NCI-H2171 (cell line): ENCODE measurements at places on chromosomes 4 and X.

DNA sequence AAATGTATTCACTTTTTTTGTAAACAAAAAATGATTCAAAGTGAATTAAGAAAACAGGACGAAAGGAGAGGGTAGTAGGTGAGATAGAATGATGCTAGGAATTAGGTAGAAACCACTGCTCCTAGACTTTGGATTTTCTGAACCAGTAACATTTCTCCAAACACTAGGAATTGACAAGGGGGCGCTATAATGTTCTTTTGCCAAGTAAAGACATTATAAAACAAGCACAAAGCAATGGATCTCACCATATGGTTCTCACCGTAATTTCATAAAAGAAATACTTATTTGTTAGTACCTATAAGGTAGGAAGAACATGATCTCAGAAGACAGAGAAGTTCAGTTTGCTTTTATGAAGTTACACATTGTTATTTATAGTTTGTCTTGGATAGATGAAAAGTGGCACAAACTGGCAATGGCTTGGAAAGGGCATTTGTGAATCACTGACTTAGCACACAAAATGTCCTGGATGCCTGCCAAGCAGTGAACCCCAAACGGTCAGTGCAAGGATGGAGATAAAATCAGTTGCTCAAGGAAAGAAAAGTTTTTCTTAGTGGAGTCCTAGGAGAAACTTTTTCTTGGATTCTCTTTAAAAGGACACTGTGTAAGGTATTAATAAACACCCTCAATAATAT, 8.1 kb upstream of the TBC1D1 start:
- no peak for DNase-seq

DNA sequence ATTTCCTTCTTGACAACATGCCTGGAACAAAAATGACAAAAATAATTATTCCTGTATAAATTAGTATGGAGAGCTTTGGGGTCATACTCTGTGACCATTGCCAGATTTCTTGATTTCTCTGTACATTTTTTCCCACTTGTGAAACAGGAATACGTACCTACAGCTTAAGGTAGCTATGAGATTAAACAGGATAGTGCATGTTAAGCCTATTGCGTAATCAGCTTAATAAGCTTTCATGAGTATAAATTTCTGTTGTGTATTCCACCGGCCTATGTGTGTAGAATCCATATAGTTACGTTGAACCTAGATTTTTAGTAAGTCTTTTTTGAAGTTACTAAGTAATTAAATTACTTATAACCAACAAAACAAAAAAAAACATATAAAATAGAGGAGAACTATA, 334.9 kb downstream of the DCTD start:
- no peak for DNase-seq

DNA sequence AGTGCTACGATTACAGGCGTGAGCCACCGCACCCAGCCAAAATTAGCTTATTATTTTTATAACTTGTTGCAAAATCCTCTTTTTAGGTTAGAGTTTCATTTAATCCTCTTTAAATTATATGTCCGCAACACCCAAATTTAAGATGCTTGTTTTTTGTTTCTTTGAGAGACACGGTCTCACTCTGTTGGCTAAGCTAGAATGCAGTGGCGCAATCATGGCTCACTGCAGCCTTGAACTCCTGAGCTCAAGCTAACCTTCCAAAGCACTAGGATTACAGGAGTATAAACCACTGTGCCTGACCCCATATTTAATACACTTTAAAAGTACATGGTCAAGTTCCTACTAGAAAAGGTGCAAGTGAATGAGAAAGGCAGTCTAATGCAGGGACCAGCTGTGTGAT, 2.2 kb downstream of the RBBP7 start:
- no peak for DNase-seq

DNA sequence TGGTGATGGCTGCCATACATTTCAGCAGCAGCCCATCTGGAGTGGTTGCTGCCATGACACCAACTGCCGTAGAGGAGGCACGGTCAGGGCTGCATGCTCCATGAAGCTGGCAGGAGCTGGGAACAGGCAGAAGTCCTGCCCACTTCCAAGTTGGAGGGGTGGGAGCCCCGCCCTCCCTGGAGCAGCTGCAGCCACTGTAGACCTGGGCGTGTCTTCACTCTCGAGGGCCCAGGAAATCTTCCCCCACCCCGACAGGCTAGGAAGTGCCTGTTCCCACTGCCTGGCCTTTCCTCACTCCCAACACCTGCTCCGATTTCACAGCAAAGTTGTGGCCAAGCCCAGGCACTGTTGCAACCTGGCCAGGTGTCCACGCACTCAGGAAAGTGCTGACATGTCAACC, 42.3 kb downstream of the NALF2 start:
- DNase-seq = no peak

GRCh38 chr4:122662701-122663100, 41.8 kb upstream of the IL21 start:
- no peak for DNase-seq

- no peak for DNase-seq
These were observed 28.3 kb downstream of the SEPTIN11 start for GRCh38 chr4:76977736-76978350.

- DNase-seq = no peak
These were observed 380.5 kb downstream of the IDS start for GRCh38 chrX:149124526-149125108.

- no peak for DNase-seq
These were observed 684.9 kb upstream of the MAGEB2 start for GRCh38 chrX:29530501-29530900.

GRCh38 chr4:20430259-20430941, 178.7 kb downstream of the SLIT2 start:
- no peak for DNase-seq

DNA sequence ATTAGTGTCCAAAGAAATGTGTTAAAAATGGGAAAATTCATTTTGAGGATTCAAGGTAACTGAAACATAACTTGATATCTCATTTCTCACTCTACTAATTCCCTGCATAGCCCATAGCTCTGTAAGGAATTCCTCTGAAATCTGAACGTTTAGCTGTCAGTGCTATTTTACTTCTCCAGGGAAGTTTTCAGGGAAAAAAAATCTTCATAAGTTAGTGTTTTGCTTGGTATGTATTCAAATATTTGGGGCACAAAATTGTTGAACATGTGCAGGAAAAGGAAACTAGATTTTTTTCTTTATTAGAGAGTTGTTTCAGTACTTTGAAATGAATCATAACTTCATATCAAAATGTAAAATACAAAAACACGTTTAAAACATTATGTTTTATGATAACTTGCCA, 891.4 kb downstream of the CENPC start:
- no peak for DNase-seq

DNA sequence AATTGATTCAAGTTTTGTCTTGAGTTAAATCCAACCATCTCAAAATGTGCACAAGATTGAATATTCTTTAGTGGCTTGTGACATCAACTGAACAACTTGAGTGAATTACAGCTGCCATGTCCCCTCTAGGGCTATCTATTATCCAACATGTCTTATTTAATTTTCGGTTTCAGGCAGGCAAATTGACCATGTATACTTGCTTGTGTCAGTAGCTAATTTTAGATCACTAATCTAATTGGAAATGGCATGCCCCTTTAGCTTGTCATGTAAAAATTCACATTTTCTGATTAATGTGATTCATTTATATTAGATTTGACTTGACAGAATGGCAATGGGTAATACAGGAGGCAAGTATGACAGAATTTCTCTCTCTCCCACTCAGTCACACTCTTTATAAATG, 93.2 kb upstream of the NR0B1 start:
- DNase-seq = no peak

DNA sequence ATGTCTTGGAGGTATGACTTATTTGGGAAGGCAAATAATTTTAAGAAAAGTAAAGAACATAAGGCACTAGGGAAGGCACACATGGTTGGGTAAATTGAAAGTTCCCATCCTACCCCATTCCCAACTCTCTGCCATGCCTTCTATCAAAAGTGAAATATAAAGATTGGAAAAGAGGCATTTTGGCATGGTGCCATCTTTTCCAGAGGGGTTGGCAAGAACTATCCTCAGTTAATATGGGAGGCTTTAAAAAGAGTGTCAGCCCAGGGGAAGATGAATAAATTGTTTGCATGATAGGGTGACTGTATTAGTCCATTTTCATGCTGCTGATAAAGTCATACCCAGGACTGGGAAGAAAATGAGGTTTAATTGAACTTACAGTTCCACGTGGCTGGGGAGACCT, 150.8 kb upstream of the BOD1L1 start:
- DNase-seq = no peak

DNA sequence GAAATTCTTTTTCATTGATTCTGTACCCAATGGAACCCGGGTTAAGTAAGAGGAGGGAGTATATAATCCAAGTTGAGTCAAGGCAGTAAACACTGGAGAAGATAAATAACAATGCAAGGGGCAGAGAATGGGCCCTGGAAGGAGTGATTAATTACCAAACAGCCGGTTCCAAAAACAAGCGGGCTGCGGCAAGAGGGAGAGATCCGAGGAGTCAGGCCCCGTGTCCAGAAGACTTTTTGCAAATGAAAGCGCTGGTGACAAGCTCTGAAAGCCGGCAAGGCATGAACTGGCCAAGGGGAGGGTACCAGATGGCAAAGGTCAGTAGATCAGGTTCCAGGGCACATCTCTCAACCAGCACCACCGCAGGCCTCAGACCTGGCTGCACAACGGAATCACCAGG, 294.9 kb downstream of the BCOR start:
- no peak for DNase-seq

GRCh38 chrX:150094996-150095395, 156.7 kb upstream of the EOLA2 start:
- DNase-seq = no peak

DNA sequence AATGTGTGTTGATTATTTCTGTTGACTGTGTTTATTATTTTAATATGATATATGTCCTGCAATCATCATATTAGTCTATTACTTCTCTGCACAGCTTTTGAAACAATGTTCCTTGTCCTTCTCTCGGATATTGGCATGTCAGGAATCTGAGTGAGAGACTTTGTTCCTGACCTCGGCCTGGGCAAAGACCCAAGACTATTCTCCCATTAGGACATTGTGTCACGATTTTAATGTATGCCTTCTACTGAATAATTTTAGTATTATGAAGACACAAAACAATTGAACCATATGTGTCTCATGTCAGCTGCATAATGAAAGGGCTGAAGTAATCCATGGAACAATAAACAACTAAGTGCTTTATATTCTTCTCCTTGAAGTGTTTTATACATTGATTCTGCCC, 580.8 kb upstream of the TENM3 start:
- no peak for DNase-seq

DNA sequence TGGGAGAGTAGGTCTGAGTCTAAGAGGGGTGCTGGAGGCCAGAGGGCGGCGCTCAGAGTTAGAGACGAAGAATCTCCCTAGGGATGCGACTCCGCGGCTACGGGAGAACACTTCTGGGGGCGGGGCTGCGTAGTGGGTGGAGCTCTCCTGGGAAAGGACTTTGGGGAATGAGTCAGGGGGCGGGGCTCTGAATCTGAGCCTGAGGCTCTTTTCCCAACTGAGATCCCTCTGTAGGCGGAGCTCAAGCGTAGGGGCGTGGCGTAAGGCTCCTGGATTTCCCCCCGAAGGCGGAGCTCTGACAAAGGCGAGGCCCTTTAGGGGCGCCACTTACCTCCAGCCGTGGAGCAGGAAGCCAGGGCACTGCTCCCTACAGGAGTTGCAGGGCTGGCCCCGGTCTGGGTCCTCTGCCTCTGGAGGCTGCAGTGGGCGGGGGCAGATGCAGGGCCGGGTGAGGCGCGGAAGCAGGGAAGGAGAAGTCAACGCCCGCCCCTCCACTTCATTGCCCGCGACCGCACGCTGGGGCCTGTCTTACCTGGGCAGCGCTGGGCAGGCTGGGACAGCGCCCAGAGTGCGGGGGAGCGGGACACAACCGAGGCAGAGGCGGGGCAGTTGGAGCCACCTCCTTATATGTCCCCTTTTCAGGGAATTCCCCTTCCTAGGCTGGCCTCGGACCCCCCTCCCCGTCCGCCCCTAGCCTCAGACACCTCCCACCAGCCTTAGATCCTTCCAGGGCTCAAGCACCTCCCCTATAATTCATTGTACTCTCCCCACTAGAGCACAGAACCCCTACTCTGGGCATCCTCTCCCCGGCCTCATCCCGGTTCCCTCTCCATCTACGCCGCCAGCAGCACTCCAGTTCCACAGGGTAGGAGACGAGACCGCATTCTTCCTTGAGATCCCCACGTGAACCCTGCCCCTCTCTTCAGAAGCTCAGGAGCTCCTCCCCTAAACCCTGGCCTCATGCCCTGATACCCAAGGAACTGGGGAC, 1.6 kb downstream of the PRICKLE3 start:
- DNase-seq = peak; percentile 87

GRCh38 chr4:53156896-53157295, 209.0 kb downstream of the SCFD2 start:
- DNase-seq = no peak

DNA sequence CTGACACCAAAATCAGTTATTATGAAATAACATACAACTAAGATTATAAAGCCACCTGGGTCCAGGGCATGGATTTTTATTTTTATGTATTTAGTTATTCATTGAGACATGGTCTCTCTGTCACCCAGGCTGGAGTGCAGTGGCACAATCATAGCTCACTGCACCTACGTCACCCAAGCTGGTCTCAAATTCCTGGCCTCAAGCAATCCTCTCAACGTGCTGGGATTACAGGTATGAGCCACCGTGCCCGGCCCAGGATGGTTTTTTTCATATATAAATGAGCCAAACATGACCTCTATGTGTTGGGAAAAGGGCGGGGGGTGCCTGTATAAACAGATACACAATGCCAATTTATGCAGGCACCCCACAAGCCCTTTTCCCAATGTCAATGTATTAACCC, 24.6 kb downstream of the ZNF630 start:
- DNase-seq = no peak

DNA sequence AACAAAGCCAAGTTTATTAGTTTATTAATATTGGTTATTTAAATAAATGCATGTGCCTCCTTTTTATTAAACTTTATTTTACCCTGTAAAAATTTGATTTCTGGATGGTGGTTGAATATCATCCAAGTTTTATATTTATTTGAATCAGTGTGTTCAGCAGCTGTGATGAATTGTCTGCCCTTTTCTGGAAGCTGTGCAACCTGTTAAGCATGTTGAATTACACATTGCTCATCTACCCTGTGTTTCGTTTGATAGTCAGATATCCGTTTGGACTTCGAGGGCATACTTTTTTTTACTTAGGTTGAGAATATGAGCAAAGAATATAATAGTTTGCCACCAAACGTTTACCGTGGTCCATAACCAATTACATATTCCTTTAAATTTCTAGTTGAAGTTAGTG, 95.8 kb upstream of the TENM3 start:
- DNase-seq = no peak

GRCh38 chrX:115344885-115345614, 55.5 kb downstream of the LUZP4 start:
- DNase-seq = no peak
